ENCODE measurements at places on chromosomes 16 and 17.

DNA sequence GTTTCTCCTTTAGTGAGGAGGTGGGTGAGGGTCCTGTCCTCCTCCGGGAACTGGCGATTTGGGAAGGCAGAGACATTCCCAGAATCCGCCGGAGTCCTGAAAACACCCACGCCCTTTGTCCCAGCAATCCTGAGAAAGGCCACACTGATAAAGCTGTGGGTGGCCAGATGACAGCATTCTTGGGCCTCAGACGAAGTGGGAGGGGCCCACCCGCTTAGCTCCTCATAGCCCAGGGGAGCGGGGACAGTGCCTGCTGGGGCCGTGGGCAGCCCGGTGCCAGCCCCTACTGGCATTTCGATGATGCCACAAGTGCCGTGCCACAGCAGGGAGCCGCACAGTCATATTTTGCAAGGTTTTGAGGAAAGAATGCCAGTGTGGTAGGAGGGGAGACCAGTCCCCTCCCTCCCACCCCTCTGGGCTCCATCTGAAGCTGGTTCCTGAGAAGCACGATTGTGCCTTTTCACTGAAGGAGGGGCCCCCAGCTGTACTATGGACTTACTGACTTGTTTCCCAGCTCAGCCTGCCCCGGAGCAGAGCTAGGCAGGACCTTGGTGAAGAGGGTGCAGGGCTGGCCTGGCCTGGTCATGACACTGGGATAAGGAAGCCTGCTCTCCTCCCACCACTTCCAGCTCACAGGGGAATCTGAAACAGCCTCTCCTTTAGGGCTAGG is 20.9 kb upstream of the MPRIP start:
- no peak for DNase-seq

GRCh38 chr17:17837380-17837821 is 615 bp upstream of the SREBF1 start:
- DNase-seq: no peak

DNA sequence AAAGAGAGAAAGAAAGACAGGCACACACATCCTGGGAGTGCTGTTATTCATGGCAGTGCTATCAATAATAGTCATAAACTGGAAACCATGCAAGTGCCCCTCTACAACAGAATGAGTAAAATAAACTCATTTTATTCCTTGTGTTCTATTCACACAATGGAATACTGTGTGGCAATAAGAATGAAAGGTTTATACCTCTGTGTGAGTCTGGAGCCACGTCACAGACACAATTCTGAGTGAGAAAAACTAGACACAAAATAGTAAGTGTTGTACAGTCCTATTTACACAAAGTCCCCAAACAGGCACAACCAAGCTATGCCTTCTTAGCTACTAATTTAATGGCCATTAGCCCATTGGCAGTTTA is 429.7 kb downstream of the SLC39A11 start:
- DNase-seq: no peak

DNA sequence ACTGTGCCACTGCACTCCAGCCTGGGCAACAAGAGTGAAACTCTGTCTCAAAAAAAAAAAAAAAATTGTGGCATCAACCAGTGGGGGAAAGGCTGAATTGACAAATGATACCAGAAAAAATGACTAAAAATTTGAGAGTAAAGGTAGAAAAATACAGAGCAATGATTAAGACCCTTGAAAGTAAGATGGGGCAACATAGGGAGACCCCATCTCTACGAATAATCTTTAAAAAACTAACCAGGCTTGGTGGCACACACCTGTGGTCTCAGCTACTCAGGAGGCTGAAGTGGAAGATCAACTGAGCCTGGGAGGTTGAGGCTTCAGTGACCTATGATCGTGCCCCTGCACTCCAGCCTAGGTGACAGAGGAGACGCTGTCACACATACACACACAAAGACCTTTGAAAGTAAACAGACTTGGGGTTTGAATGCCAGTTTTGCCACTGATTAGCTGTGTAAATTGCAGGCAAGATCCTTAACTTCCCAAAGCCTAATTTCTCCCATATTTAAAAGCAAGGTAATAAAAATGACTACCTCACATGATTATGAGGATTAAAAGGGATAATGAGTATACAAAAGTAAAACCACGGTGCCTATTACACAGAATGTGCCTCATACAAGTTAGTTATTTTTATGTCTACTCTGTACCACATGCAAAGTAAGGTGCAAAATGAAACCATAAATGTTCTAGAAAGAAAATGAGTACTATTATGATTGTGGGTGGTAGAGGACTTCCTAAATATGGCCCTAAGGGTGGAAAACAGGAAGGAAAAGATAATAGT is 21.7 kb upstream of the PAFAH1B1 start:
- DNase-seq: no peak

- DNase-seq: no peak
Observed at GRCh38 chr17:75540923-75541503, 15.5 kb downstream of the LLGL2 start.

DNA sequence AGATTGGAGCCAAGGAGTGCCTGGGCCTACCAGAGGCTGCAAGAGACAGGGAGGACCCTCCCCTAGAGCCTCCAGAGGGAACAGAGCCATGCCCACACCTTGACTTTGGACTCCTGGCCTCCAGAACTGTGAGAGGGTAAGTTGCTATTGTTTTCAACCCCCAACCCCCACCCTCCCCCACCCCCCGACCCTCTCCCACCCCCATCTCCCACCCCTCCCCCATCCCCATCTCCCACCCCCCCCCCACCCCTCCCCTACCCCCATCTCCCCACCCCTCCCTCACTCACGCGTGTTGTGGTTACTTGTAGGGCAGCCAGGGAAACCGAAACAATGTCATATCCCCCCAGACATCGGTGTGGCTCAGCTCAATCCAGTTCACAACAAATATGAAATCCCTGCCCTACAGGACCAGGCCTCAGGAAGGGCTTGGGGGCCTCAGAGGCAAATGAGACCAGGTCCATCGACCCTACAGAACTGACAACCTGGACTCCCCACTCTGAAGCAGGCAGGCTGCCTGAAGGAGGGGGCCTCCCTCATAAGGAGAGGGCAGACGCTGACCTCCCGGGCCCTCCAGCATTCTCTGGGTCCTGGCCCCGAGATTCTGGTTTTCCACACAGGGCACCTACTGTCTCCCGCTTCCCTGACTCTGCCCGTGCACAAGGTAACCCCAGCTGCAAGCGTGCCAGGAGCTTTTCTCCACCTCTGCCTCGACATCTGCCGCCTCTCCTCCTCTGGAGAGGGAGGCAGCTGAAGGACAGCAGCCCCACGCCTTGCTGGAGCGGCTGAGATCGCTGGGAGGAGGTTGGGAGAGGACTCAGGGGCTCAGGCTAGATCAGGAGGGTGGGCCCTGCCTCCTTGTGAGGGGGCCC is 3.0 kb upstream of the ZCCHC14 start:
- DNase-seq: no peak

- no peak for DNase-seq
Observed at GRCh38 chr16:81861503-81861902, 82.4 kb downstream of the PLCG2 start.

GRCh38 chr17:79815836-79816461 is 19.1 kb upstream of the CBX8 start:
- DNase-seq: no peak

- DNase-seq: no peak
Observed at GRCh38 chr17:37438141-37438540, 31.5 kb downstream of the TADA2A start.

- no peak for DNase-seq
Observed at GRCh38 chr16:24520983-24521382, 18.4 kb upstream of the RBBP6 start.

All from activated T-cell treated with anti-CD3 and anti-CD28 coated beads for 48 hours (primary cell).